ENCODE measurements at places on chromosomes 11 and 22.

- no peak for DNase-seq
These were observed 147.8 kb downstream of the COMMD9 start for GRCh38 chr11:36141196-36141953.

DNA sequence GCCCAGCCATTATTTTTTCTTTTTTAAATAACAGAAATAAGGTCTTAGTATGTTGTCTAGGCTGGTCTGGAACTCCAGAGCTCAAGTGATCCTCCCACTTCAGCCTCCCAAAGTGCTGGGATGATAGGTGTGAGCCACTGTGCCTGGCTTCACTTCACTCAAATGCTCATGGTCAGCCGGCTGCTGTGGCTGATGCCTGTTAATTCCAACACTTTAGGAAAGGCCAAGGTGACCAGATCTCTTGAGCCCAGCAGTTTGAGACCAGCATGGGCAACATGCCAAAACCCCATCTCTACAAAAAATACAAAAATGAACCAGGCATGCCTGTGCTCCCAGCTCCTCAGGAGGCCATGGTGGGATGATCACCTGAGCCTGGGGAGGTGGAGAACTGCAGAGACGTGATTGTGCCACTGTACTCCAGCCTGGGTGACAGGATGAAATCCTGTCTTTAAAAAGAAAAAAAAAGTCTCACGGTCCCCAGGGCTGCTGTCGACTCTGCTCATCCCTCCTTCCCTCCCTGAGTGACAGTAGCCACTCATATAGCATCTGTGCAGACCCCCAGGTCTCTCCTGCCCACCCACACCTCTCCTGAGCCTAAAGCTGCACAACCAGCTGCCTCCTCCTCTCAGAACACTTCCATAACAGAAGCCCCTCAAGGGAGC lies 3.6 kb downstream of the YDJC start:
- DNase-seq = no peak

GRCh38 chr11:63552921-63553320 lies 10.3 kb downstream of the PLAAT2 start:
- no peak for DNase-seq

DNA sequence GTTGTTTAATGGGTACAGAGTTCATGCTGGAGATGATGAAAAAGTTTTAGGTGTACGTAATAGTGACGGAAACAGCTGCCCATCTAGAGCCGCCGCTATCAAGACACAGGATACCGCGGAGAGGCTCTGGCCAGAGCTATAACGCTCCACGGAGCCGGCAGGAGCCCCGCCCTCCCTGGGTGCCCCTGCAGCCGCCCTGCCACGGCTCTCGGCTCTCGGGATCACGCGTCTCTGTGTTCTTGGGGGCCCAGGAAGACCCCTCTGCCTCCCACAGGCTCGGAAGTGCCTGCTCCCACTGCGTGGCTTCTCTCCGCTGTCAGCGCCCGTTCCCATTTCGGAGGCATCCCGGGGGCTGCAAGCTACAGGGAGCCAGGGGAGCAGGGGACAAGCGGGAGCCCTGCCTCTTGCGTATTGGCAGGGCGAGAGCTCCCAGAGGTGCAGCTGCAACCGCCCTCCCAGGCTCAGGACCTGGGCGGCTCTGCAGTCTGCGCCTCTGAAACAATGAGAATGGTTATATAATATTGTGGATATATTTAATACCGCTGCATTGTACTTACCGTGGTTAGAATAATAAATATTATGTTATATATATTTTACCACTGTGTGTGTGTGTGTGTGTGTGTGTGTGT lies 13.7 kb downstream of the GLYATL2 start:
- DNase-seq = no peak

DNA sequence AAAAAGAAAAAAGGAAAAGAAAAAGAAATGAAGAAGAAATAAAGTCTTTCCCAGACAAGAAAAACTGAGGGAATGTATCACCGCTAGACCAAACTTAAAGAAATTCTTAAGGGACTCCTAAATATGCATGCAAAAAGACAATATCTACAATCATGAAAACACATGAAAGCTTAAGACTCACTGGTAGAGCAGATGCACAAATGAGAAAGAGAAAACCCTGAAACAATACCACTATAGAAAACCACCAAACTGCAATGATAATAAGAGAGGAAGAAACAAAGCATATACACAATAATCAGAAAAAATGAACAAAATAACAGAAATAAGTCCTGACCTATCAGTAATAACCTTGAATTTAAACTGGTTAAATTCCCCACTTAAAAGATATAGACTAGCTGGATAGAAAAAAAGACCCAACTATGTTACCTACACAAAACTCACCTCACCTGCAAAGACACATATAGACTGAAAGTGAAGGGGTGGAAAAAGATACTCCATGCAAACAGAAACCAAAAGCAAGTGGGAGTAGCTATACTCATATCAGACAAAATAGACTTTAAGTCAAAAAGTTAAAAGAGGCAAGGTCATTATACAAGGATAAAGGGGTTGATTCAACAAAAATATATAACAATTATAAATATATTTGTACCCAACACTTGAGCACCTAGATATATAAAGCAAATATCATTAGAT lies 61.3 kb upstream of the NARS2 start:
- DNase-seq = no peak

GRCh38 chr22:32880505-32880892 lies 79.0 kb downstream of the TIMP3 start:
- no peak for DNase-seq

GRCh38 chr11:34866375-34866774 lies 49.8 kb downstream of the APIP start:
- no peak for DNase-seq

GRCh38 chr11:56706486-56706885 lies 7.6 kb downstream of the OR9G1 start:
- no peak for DNase-seq

GRCh38 chr11:33234397-33235190 lies 22.6 kb upstream of the HIPK3 start:
- DNase-seq = no peak

- peak; percentile 98 for DNase-seq
These were observed 324.1 kb upstream of the NCAM1 start for GRCh38 chr11:112637076-112637475.

- DNase-seq = no peak
These were observed 1019.4 kb downstream of the BRD1 start for GRCh38 chr22:48808038-48808960.

DNA sequence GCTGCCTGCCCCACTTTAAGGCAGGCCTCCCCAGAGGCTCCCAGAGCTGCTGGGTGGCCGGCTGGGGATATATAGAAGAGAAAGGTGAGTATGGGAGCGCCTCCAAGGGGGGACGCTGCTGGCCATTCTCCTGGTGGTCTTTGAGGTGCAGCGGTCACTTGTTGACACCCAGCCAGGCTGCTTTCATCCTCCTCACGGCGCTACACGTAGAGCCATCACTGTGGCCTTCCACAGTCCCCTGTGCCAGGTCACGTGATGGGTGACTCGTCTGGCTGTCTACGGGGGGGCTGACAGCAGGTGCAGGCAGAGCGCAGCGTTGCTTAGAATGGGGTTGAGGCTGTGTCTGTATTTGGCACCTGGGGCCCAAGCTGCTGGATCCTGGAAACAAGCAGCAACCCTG lies 1.9 kb downstream of the ACR start:
- DNase-seq = peak; percentile 81

DNA sequence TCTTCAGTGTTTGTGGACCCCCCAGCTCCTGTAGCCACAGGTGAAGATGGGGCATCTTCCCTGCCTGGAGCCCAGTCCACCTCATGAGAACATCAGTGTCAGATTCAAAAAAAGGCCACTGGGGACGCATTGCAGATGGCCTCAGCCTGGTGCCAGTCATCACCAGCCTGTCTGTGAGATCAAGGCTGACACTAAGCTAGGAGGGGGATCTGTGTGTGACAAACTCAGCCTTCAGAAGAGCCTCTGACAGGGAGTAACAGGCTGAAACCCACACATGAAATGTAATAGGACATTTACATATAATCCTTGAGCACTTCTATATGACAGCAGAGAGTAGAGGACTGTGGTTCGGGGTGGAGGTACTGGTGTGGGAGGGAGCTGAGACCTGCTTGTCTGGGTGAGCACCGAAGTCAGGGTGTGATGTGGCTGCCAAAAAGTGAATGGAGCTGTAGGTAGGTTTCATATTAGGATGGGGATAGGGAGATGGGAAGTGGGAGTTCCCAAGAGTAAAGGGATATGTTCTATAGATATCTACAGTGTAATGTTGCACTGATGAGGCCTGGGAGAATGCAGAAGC lies 20.5 kb upstream of the CCDC134 start:
- no peak for DNase-seq

DNA sequence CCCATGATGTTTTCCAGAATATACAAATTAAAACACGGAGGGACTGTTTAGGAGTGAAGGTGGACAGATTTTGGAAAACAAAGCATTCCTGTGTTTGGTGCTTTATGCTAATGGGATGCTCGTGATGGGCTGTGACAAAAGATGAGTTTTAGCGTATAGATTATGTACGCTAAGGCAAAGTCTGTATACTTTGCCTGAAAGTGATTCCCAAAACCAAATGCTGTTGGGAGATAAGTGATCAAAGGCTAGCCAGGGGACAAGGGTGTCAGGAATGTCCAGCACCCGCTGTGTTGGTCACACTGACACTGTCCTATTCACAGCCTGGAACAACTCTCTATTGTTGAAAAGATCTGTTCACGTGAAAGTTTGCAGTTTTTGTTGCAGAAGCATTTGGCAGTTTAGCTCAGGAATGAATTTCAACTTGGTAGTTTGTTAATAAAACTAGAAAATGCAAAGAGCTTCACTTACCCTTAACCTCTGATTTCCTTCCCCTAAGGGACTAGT lies 1.5 kb downstream of the JAM3 start:
- peak; percentile 40 for DNase-seq

All from posterior cingulate gyrus (tissue), 11 donors.